DMS79 treated with DMSO at 0.1 percent for 48 hours (cell line): ENCODE measurements at places on chromosomes 7 and 10.

GRCh38 chr7:87474533-87475358, 734 bp downstream of the ABCB4 start:
- no peak for DNase-seq

- no peak for DNase-seq
Observed at GRCh38 chr10:117342641-117343040, 32.6 kb downstream of the PDZD8 start.

DNA sequence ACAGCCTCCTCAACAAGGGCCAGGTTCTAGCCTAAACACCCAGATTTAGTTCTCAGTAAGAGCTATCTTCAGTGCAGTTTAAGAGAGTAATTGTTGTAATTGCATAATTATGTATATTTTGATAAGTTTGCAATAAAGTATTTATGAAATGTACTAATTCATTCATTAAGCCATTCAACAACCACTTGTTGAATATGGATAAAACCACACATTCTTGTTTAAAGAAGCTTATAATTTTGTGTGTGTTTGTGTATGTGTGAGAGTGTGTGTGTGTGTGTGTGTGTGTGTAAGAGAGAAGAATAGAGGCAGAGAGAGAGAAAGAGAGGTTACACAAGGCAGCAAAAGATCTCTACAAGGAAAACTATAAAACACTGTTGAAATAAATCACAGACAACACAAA, 115.0 kb upstream of the SLC25A13 start:
- DNase-seq: no peak

- DNase-seq: no peak
Observed at GRCh38 chr7:17521437-17521836, 223.0 kb downstream of the AHR start.

GRCh38 chr7:147438216-147438615, 1152.3 kb upstream of the C7orf33 start:
- DNase-seq: no peak

DNA sequence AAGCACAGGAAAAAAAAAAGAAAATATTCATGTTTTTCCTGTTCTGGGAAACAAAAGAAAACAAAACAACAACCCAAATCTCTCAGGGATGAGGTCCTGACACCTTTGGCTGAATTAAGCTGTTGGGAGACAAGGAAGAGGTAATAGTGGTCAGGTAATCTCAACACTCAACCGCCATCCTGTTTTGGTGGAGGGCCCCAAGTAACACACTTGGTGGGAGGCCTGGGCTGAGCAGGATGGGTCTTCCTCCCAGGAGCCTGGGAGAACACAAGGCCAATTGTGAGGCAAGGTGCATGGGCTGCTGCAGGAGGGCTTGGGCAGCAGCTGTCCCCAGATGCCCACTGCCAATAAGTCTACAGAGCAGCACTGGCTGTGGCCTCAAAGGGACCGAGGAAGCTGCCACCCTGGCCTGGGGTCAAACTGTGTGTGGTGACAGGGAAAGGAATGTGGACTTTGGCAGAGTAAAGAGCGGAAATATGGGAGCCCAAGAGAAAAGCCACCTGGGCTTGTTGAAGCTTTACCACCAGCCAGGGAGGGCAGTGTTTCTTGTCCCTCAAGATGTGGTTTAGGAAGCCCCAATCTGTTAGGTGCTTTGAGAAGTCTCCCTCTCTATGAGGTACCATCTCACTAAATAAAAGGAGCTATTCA, 93.5 kb upstream of the SLC25A13 start:
- no peak for DNase-seq

DNA sequence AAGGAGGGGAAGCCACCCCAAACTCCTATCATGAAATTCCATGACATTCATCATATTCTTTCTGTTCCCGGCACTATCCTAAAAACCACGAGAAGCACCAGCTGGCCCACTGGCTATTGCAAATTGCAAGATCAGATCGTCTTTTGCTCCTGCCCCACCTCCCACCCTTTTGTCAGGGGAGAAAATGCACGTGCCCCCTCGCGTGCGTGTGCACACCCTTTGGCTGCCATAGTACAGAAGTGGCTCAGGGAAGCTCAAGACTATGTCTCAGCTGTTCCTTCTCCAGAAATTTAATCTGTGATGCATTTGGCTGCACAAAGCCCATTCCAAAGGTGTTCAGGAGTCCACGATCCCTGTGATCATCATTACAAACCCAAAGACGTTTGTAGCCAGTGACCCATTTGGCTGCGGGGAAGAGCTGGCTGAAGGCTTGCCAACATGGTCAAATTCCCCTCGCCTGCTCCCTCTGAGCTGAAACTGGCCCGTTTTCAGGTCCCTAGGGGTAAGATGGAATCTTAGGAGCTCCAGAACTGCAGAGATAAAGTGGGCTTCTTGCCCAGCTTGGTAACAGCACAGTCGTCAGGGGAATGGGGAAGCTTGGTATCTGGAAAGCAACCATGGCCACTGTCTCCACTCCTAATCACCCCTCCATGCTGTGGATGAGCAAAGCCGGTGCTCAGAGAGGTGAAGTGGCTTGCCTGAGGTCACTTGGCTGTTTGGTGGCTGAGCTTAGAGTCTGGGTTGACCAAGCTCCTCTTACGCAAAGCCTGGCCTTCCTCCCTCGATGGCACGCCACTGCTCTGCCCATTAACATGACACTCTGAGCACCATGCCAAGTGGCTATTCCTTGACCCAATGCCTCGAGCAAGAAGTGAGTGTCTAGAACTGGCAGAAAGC, 155.4 kb downstream of the NEURL1 start:
- no peak for DNase-seq

GRCh38 chr10:30553626-30554439, 75.7 kb downstream of the LYZL2 start:
- DNase-seq: no peak

GRCh38 chr7:5423306-5423975, at the start of gene TNRC18:
TSS of gene TNRC18 (minus strand) at chr7:5423834. CDS start at chr7:5421246, 2,588 bp downstream.
- DNase-seq: peak; percentile 93

DNA sequence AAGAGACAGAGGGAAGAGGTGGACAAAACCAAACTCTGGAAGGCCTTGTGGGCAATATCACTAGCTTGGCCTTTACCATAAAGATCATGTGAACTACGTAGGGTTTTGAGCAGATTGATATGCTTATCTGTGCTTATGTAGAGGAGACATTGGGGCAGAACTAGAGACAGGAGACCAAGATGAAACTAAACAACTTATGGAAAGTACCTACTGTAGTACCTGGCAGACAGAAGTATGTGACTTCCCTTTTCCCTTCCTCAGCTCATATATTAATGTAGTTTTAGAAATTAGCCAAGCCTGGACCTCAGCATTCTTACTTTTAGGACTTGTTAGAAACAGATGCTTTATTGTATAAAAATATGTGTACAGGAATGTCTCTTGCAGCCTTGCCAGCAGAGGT, 14.0 kb upstream of the IL6 start:
- no peak for DNase-seq

GRCh38 chr10:119657725-119658124, 6.5 kb downstream of the BAG3 start:
- no peak for DNase-seq

DNA sequence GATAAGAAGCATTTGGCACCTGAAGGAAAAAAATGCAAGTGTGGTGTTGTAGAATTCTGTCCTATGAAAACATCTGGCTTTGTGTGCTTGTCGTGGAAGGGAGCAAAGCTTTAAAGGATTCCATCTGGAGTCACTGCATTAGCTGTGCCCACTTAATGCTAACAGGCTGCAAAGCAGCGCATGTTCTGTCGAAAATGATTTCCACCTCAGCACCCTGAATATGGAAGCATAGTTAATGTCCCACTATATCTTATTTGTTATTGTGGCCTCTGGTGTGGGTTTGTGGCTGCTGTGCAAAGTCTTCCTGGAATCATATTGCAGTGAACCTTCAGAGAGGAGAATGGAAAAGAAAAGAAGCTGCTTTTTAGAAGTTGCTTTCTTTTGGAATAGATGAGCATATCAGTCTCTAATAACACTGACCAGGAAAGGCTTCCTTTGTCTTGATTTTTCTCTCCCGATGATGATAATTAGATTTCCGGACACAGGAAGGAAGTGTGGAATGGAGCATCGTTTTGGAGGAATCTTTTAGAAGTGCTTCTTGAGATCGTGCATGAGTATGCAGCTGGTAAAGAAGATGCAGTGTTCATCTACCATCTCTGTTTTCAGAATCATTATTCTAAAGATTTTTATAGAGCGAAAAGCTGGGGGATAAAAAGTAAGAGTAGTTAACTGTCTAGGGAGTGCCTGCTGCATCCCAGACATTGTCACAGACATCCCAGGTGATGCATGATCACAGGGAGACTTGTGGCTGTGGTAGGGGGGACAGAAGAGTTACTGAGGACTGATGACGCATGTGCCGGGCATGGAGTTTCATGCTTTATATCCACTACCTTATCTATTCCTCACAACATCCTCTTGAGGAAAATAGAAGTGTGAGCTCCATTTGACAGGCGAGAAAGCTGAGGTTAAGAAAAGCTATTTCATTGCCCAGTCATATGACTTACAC, 54.6 kb downstream of the TEX36 start:
- no peak for DNase-seq

DNA sequence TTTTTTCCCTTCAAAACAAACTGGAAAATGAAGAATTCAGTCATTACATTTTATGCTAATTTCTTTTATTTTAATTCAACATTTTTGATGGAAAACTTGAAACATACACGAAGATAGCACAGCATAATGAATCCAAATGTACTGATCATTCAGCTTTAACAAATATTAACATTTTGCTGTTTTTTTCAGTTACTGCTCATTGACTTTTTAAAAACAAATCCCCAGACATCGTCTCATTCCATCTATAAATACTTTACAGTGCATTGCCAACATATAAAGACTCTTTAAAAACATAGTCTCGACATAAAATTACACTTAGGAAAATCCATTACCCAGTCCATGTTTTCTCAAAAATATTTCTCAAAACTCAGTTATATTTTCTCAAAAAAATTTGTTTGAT, 452.3 kb downstream of the GALNT17 start:
- no peak for DNase-seq

GRCh38 chr10:126153711-126154628, 234.3 kb downstream of the ADAM12 start:
- DNase-seq: no peak

DNA sequence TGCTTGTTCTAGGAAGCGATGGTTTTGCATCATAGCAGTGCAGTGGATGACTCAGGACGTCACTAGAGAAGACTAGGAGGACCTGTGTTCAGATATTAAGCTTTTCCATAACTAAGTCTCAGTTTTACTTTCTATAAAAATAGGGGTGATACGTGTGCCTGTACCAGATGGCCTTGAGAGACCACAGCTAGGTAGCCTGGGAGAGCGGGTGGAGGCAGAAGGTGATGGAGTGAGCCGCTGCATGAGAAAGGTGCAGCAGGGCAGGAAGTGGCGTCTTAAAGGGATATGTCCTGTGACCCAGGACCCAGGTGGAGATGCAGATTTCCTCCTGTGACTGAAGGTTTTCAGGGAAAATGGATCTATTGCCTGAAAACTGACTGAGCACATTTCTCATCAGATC, 304.9 kb downstream of the CDC14C start:
- no peak for DNase-seq

DNA sequence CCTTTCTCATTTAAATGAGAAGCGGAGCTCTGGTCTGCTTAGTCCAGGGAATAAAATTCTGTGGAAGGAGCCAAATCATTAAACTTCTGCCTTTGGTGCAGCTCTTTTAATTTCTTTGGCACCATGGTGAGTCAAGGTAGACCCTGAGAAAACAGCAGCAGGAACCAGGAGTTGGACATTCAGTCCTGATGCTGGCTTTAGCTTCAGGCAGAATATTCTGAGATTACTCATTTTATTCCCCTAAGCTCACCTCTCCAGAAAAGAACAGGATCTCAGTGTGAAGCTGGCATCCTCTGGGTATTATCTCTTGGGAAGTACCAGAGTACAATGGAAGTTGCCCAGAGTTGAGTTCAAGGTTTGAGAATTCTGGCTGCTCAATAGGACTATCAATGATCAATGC, 211.6 kb upstream of the NRP1 start:
- no peak for DNase-seq

GRCh38 chr10:61941202-61941681, 39.7 kb downstream of the ARID5B start:
- DNase-seq: no peak

DNA sequence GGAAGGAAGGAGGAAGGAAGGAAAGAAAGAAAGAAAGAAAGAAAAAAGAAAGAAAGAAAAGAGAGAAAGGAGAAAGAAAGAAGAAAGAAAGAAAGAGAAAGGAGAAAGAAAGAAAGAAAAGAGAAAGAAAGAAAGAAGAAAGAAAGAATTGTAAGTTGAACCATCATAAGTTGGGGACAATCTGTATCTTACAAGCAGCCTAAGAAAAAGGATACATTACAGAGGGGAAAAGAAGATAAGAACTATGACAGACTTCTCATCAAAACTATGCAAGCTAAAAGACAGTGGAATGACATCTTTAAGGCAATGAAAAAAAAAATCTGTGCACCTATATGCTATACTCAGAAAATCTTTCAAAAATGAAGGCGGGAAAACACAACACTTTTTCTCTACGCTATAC, 50.3 kb upstream of the SP4 start:
- DNase-seq: no peak

- no peak for DNase-seq
Observed at GRCh38 chr10:33253411-33253810, 81.1 kb downstream of the NRP1 start.

DNA sequence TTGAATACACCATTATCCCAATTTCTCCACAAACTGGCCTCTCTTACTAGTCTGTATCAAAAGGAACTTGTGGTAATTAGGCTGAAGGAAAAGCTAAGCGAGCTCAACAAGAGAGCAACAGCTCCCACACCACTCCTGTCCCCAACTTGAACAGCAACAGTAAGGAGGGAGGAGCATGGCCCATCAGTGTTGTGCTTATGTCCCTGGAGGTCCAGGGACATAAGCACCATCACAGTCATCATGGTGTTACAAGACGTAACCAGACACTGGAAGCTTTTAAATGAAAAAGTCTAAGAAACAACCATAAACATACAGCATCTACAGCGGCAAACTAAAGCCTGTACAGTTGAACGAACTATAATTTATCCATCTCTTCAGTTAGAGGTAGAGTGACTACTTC, 989 bp downstream of the ERLIN1 start:
- DNase-seq: peak; percentile 19

DNA sequence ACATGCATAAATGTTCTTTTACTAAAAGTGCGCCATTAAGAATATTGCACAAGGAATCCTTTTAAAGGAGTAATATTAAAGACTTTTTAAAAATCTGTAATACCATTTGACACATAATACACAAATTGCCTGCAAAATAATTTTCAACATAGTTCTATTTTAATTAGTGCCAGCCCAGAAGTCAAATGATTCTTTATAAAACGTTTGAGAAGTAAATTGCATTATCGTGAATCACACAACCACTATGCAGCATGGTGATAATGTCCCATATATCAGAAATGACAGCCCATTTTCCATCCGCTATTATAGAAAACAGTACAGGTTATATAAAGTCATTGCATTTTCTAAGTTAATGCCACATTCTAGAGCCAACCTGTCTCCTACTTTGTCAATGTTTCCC, 324.0 kb downstream of the IPMK start:
- DNase-seq: no peak

DNA sequence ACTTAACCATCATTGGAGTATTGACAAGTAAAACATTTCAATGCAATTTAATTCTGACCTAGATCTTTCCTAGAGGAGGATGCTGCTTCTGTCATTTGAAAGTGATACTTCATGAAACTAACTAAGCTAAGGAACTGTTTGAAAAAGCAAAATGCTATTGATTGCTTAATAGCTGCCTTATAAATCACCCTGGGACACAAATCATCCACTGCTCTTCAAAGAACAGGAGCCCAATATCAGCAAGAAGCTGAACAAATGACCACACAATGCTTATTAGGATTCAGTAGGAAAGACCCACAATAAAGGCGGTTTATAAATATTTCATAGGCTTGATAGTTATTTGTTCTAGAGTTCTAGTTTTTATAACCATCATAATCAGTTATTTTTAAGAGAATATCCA, 216.3 kb downstream of the TEX36 start:
- DNase-seq: no peak

- no peak for DNase-seq
Observed at GRCh38 chr10:75925999-75926398, 494.6 kb downstream of the LRMDA start.
